Stimulated activated CD8-positive, alpha-beta memory T cell treated with anti-CD3 and anti-CD28 coated beads, Interleukin-7, amount 100 ng/mL, for 1 hour (primary cell): ENCODE measurements at places on chromosomes 3 and 15.

- no peak for DNase-seq
These were observed 175.0 kb downstream of the RPLP1 start for GRCh38 chr15:69627548-69628158.

GRCh38 chr3:179234199-179234598, 16.7 kb downstream of the KCNMB3 start:
- DNase-seq = no peak

- DNase-seq = no peak
These were observed 49.7 kb upstream of the TPRG1 start for GRCh38 chr3:189122110-189122509.

DNA sequence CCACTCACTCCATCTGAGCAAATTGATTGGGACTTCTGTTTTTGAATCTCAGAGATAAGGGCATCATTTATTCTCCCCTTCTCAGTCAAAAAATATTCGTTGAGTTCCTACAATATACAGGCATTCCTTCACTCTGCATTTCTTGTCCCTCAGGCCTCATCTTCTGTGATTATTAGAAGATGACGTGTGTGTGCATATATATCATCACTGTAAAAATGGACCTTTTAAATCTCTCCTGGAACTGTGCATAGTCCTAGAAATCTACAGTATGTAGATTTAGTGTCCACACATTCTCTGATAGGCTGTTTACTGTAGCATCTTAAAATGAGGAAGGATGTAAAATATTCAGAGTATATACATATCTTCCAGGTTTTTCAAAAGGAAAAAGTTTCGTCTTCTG, 43.2 kb upstream of the PLXNA1 start:
- no peak for DNase-seq

DNA sequence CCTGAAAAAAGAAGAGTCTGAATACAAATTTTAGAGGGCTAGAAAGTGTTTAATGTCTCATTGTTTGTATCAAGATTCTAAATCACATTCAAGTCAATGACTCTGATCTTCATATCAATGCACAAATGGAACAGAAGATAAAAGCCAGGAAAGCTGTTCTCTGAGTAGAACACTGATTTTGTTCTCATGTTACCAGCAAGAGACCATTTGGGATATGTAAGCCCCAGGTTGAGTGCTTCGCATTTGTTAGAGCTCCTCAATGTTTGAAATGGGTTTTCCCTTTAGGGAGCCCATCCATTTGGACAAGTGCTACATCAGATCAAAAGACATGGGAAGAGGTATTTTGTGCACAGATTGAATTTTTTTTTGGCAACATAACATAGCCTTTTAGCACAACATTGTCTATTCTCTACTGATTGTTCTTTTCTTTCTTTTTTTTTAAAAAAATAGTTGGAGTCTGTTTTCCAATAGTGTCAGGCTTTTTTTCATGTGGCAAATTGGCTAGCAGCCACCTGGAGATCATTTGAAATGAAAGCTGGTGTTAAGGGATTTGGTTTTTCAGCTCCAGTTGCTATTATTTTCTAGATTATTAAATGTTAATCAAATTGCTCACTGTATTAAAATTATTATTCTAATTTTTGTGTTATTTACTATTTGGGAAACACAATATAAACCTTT, 74.5 kb upstream of the ZPLD1 start:
- DNase-seq = no peak

- no peak for DNase-seq
These were observed 151.3 kb downstream of the OR4M2 start for GRCh38 chr15:22231603-22232002.

DNA sequence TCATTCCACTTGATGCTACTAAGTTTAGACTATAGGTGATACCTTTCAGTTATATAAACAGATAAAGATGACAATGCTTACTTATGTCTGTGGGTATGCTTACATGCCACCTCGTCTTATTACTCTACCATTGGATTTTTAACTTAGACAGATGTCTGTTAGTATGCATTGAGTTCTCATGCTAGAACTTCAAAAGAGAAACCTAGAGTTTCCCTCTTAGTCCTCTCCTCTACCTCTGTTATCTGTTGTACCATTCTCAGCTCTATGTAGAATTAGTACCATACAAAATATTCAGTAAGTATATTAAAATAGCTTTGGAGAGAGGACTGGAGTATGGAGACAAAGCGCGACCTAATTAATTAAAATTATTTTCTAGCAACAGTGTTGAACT, 111.3 kb downstream of the BBX start:
- no peak for DNase-seq

GRCh38 chr15:86942285-86942684, 862.6 kb downstream of the AGBL1 start:
- DNase-seq = no peak

- DNase-seq = no peak
These were observed 3.8 kb downstream of the NCBP2 start for GRCh38 chr3:196938576-196938975.

- no peak for DNase-seq
These were observed 582.8 kb upstream of the BCHE start for GRCh38 chr3:166420071-166420470.

DNA sequence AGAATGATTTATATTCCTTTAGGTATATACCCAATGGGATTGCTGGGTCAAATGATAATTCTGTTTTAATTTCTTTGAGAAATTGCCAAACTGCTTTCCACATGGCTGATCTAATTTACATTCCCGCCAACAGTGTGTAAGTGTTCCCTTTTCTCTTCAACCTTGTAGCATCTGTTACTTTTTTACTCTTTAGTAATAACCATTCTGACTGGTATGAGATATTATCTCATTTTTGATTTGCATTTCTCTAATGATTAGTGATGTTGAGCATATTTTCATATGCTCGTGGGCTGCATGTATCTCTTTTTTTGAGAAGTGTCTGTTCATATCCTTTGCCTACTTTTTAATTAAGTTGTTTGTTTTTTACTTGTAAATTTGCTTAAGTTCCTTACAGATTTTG, 1264.2 kb downstream of the OTOL1 start:
- no peak for DNase-seq
